GM19239 (cell line): ENCODE measurements at places on chromosomes 6 and 20.
A peak's percentile ranks its signal among the peaks of the same experiment; 100 is the strongest.

- DNase-seq = peak; percentile 0
These were observed 541.0 kb upstream of the ADGRB3 start for GRCh38 chr6:68094070-68094469.

DNA sequence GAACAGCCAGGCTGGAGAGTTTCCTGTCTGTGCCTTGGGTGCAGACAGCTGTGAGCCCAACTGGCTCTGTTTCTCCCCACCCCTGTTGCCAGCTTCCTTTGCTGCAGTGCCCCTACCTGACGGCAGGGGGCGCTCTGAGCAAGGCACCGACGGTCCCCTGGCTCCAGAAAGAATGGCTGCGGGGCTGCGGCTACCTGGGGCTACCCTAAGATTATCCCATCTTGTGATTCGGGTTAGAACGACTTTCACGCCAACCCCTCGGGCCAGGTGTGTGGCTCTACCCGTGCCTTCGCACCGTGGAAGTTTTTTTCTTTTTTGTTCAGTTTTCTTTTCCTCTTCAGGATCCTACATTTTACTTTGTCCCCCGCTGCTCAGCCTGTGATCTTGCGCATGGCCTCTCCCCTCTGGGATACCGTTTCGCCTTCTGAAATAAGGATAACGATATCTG lies 33.4 kb upstream of the AAR2 start:
- DNase-seq = peak; percentile 82

DNA sequence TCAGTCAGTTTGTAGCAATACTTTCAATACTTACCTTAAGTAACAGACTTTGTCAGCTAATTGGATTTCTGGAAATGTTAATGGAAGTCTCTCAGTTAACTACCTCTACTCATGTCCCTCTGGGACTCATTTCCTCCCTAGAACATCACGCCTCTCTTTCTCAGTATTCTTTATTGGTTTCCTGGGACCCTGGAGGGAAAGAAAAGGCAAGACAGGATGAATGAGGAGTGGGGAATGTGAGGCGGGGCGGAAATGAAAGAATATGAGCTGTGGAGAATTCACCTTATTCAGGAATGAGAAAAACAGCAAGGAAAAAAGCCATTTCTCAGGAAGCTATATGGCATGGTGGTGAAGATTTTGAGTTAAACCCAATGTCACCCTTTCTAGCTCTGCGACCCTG lies 62.7 kb downstream of the ANKS1A start:
- no peak for DNase-seq

GRCh38 chr6:94414041-94414440 lies 994.7 kb upstream of the EPHA7 start:
- no peak for DNase-seq

GRCh38 chr6:143940011-143940597 lies 68.0 kb downstream of the PLAGL1 start:
- DNase-seq = peak; percentile 59

DNA sequence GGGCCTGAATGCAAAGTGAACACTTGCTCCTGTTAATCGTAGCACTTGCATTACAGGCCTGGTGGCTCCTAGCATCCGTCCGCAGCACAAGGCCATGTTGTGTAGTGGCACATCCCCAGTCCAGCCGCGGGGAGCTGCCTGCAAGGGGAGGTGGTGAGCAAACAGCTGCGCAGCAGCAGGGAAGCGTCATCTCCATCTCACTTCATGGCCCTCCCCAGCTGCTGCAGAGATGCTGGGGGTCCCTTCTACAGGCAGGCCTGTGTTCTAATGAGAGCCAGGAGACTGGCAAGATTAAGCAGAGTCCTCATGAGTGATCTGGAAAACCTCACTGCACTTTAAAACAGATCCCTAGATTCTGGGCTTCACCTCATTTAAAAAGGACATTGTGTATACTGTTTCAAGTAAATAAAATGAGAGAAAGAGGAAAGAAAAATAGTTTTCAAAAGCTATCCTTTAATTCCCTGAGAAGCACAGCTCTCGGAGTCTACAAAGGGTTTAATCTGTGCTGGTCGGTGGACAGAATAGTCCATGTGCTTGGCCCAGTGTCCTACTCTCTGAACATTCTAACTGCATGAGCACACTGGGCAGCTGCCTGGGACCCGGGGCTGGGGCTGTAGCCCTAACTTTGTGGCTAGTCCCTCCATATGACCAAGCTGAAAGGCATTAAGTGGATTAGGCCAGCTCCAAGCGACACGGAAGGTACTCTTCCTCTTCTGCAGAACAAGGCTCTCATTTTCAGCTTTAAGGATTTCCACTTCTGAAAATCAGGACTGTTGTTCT lies 125.8 kb downstream of the LY86 start:
- no peak for DNase-seq

- DNase-seq = no peak
These were observed 28.3 kb upstream of the CARMIL1 start for GRCh38 chr6:25250878-25251277.

- DNase-seq = no peak
These were observed 172.4 kb downstream of the CLVS2 start for GRCh38 chr6:123168466-123168865.

DNA sequence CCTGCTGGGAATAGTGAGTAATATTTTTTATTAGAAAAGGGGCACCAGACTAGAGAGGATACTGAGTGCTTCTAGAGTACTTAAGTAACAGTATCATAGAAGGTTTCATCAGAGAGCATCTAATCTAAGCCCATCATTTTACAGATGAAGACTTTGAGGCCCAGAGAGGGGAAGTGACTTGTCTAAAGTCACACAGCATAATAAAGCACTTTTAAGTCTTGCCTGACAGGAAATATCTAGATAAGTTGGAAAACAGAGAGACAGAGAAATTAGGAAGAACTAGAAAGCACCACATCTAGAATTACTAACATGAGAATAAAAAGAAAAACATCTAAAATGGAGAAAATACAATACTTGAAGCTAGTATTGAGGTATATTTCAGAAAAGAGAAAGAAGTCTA lies 6.0 kb downstream of the HLA-DMA start:
- no peak for DNase-seq

DNA sequence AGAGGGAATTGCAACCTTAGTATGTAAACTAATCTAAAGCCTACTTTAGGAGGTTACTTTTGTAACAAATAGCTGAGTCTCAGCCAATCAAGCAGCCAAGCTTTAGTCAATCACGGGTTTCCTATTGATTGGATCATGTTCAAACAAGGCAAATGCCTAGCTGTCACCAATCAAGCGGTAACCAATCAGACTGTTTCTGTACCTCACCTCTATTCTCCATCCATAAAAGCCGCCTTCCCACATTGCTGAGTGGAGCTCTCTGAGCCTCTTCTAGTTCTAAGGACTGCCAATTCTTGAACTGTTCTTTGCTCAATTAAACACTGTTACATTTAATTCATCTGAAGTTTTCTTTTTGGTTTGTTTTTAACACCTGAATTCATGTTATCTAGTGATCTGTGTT lies 148.4 kb upstream of the BMP5 start:
- DNase-seq = no peak

GRCh38 chr6:134727081-134727480 lies 222.8 kb downstream of the ALDH8A1 start:
- no peak for DNase-seq

DNA sequence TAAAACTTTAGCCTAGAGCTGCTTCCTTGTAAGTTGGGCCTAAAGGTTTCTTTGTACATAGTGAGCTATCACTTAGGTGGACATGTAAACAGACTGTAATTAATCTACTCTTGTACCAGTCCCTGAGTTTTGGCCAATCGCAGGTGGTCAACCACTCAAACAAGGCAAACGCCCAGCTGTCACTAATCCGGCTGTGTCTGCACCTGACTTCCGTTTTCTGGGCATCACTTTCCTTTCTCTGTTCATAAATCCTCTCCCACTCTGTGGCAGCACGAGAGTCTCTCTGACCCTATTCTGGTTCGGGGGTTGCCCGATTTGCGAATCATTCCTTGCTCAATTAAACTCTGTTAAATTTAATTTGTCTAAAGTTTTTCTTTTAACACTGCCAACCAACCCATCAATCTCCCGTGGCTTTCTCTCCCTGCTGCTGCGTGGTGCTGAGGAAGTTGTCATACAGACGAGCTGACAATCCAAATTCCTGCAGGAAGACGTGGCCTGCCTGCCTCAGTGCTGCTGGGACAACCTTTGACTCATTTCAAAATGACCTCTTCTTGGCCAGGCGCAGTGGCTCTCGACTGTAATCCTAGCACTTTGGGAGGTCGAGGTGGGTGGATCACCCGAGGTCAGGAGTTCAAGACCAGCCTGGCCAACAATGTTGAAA lies 206.3 kb downstream of the QKI start:
- DNase-seq = no peak

DNA sequence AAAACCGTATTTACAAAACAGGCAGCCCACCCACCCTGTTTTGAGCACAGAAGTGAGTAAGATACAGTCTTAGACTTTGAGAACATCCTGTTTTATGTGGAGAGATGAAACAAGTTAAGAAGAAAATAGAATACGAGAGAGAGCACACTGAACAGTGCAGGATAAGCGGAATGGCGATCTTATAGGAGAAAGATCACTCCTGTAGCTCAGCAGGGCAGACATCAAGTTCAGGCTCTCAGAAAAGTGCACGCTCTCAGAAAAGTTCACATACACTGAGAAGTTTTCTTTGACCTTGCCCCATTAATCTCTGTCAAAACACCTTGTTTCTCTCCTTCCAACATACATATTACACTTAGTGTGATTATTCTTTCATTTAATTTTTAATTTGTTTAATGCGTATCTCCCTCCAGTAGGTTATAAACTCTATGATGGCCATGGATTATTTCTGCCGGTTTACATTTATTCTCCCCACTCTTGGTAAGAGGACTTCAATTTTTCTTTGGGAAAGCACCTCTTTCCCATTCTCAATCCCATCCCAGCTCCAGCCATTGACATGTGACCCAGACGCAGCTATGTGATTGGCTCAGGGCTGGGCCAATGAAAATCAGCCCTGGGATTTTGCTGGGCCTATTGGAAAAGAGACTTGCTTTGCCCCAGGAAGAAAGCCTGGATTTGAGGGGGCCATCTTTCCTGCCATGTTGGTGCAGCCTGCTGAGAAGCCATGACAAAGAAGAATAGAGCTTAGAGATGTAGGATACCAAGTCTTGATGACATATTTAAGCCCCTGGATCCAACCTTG lies 16.2 kb downstream of the KCNB1 start:
- no peak for DNase-seq

DNA sequence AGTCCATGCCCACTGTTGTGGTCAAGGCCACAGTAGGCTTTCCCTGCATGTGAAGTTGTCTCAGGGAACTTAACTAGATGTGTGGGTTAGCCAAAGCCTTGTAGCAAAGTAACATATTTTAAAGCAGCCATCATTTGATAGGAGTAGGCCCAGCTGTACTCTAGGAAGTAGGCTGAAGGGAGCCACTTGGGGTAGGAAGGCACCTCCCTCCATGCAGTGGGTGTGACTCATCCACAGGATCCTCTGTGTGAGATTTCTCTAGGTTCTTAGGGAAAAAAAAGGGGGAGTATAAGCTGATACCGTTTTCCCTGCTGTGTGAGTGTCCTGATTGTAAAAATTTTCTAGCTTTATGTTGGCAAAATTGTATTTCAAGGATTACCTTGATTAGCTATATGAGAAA lies 44.7 kb downstream of the VAPB start:
- no peak for DNase-seq

- DNase-seq = no peak
These were observed 31.0 kb downstream of the TIAM2 start for GRCh38 chr6:155026022-155026705.

GRCh38 chr20:4082406-4083097 lies 67.2 kb upstream of the RNF24 start:
- peak; percentile 9 for DNase-seq

DNA sequence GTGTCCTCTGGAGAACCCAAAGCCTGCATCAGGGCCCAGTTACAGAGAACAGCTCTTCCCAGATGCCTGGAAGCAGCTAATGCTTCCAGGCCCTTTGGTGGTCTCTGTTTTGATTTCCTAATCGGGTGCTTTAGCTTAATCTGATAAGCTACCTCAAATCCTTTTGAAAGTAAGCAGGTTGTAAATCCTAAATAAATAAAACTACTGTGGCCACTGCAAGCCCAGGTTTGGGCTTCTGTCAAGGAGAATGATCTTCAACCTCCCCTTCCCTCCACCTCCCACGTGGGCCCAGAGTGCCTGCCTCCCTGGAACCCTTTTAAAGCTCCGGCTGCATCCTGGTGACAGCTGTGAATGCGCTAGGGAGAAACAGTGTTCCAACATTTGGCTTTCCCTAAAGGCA lies 25.2 kb upstream of the FYN start:
- no peak for DNase-seq

DNA sequence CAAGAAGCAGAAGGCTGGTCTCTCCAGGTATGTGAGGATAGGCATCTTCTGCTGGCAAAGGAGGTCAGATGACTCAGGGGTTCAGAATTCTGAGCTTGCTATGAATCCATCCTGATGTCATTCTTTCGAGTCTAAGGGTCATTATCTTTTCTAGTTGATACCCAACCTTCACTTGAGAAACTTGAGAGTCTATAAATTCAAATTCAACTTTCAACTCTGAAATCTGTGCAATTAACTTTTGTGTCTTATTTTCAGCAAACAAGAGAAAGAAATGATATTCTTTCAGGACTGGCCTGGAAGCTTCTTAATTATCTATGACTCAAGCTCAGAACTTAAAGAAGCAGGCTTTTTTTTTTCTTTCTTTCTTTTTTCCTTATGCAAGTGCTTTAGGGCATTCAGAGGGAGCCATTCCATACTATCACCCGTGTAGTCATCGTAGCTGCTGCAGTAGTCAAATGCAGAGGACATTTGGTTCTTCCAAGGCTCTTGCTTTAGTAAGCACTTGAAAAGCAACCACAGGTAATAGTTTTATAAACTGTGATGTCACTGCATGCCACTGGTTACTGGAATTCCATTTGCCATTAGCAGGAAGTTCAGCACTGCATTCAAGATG lies 93.0 kb downstream of the ADTRP start:
- DNase-seq = no peak

DNA sequence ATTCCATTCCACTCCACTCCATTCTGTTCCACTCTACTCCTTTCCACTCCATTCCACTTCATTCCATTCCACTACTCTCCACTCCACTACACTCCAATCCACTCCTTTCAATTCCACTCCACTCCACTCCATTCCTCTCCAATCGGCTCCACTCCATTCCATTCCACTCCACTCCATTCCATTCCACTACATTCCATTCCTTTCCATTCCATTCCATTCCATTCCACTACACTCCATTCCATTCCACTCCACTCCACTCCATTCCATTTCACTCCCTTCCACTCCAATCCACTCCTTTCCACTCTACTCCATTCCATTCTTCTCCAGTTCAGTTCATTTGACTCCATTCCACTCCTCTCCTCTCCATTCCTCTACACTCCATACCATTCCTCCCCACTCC lies 26.2 kb upstream of the DEFB125 start:
- DNase-seq = no peak

GRCh38 chr6:91646649-91647048 lies 1059.8 kb upstream of the MAP3K7 start:
- no peak for DNase-seq

DNA sequence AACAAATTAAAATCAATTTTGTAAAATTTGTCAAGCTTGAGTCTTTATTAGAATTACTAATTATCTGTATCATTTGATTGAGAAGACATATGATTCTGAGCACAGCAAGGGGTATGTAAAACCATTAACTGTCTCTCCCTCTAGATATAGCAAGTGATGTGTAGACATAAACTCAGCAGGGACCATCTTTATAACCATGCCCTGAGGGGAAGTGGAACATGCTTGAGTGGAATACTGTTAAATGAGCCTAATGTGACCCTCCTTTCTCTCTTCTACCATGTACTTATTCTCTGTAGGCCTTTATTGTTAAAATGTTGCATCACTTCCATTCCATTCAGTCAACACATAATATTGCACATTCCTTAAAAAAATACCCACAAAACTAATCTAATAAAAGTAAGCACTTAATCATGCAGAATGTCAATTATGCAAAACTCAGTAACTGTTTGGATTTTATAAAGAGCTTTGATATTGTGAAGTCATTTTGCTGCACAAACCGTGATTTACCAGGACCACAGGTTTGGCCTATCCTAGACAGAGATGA lies 896.6 kb upstream of the MANEA start:
- DNase-seq = no peak
